ENCODE measurements at places on chromosomes 2 and 18. TPM values are rescaled to one million over a fixed set of nuclear protein-coding genes. Genes with fewer than 3 reads are reported as not detected.

DNA sequence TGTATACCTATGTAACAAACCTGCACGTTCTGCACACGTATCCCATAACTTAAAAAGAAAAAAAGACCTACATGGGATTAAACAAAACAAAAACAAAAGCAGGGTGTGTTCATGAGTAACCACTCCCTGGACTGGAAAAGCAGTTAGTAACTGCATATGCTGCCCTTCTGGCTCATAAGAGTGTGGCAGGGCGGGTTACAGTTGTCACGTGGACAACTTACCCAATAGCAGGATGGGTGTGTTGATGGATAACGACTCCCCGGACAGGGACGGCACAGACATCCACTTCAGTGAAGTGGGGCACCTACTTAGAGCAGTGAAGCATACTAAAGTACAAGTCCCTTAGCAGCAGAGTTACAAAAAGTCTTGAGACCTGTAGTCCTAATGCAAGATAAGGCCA, 136.7 kb downstream of the CCBE1 start:
- no peak for DNase-seq

DNA sequence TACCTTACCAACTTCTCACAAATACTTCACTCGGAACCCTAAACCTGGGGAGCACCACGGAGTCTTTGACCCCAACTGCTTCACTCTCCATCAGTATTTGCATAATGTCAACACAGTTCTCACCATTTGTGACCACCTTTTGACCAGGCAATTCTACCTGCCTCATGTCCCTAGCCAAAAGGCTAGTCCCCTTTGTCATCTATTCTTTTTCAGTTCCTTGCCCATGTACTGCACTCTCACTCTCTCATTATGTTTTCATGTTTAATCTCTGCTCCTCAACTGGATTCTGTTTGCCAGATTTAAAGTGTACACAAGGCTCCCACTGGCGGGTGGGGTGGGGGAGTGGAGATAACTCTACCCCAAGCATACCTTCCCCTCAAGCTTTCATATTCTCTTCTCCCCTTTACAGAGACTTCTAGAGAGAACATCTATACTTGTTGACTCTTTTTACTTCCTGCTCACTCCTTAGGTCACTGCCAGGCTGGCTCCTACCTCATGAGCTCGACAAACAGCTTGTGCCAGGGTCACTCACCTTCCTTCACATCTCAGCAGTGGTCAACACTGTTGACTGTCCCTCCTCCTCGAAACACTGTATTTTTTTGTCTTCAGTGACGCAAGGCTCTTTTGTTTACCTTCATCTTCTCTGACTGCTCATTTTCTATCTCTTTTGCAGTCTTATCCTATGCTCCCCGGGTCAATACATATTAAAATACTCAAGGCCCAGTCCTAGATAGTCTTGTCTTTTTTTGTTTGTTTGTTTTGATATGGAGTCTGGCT, 88.7 kb upstream of the MAP4K3 start:
- DNase-seq: no peak

DNA sequence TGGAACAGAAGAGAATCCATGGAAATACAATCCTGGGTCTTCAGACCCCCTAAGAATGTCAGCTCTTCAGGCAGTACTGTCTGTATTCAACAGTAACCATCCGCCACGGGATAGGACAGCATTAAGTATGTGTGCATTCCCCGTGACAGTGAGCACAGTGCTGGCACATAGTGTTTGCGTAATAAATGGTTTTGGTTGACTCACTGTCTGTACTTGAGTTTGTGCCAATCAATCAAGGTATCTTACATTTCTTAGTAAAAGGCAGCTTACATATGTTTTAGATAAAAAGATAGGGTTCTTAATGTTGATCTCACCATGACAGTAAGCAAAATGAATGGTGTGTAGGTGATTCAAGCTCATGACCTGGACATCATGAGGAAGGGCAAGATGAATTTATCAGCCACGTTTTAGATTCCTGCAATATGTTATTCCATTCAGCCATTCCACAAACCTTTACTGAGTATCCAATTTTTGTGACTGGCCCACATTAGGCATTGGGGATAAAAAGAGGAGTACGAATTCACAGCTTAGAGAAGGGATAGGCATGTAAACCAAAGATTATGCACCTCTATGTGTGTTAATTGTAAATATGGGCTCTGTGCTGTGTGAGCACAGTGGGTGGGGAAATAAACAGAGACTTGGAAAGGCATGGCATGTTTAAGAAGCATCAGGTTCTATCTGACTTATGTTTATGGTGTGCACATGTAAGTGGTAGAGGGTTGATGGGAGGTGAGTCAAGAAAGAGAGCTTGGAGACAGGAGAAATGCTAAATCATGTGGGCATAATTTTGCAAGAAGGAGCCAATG, 258.8 kb downstream of the SLC8A1 start:
- no peak for DNase-seq

- no peak for DNase-seq
These were observed 50.3 kb downstream of the DSC3 start for GRCh38 chr18:30992231-30992630.

GRCh38 chr2:78245394-78246135, 723.4 kb upstream of the LRRTM4 start:
- DNase-seq: no peak

GRCh38 chr2:233384811-233385488, 30.7 kb downstream of the DGKD start:
- peak; percentile 37 for DNase-seq

DNA sequence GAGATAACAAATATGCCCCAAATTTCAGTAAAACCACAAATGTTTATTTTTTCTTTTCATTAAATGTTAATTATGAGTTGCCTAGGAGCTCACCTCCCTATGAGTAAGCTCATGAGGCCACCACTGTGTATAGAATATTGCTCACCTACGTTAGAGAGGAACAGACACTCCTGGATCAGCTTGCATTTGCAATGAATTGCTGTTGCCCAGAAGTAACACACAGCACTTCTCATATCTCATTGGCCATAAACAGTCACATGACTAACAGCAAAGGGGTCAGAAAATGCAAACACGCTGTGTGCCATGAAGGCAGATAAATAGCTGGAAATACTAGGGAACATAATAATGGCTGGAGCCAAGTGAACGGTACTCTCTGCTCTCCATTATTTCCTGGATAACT, 89.0 kb upstream of the GALNT5 start:
- no peak for DNase-seq

- no peak for DNase-seq
These were observed 154.3 kb downstream of the TCF4 start for GRCh38 chr18:55433648-55434047.

DNA sequence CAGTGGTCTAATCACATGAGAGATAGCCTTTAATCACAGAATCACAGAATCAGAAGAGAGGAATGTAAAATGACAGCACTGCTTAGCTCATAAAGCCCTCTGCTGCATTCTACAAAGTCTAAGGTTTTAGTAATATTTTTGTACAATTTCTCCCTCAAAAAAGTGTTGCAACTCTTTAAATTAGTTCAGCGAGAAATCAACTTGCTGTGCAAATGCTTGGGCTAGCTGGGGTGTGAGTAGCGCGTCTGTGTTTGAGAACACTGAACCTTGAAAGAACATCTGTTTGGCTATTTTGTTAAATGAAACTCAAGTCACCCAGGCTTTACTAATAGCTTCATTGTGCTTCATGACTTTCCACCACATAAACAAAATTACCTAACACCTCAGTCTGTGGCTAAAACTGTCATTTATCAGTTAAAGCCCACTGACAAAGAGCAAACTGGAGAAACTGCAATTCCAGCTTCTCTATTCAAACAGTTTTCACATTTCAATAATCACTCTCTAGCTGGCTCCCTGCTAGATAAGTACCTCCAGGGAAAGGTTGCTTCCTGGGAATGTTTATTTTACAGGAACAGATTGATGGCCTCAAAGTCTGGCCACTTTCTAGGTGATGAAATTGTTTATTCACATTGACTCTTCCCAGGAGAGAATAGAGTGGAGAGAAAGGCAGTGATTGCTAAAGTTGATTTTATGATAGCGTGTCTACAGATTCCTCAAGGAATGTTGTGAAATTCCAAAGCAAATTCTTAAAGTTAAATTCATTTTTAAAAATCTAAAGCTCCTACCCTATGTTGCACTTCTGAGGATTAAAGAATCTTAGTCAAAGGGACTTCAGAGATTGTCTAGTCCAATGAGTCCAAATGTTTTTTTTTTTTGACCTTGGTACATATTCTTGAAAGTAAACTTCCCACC, 36.0 kb upstream of the STAT1 start:
- DNase-seq: no peak

DNA sequence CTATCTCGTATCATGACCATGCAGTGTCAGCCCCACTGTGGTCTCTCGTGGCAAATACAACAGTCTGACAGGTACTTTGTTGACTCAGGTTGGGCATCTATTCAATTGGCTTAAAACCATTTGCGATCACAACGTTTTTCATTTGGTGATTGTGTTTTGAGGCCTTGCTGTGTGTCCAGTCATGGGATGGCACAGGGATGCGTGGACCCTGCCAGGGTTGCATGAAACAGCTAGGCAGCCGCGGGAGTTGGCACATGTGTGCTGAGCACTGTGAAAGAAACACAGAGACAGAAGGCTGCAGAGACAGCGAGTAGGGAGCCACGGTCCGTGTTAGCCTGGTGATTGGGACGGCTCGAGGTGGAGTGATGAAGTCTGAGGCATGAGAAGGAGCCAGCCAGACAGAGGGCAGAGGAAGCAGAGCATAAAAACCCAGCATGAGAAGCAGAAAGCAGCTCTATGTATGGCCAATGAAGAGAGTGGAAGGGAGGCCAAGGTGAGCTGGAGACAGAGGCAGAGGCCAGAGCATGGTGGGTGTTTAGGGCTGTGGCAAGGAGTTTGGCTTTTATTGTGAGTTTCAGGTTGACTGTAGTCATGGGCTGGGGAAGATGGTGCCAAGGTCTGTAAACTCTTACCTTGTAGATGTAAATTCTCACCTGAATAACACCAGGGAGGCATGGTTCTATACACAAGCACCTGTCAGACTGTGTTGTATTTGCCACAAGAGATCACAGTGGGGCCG, 31.8 kb upstream of the IL1R1 start:
- DNase-seq: no peak

GRCh38 chr2:152646775-152647174, 70.5 kb downstream of the PRPF40A start:
- peak; percentile 6 for DNase-seq

DNA sequence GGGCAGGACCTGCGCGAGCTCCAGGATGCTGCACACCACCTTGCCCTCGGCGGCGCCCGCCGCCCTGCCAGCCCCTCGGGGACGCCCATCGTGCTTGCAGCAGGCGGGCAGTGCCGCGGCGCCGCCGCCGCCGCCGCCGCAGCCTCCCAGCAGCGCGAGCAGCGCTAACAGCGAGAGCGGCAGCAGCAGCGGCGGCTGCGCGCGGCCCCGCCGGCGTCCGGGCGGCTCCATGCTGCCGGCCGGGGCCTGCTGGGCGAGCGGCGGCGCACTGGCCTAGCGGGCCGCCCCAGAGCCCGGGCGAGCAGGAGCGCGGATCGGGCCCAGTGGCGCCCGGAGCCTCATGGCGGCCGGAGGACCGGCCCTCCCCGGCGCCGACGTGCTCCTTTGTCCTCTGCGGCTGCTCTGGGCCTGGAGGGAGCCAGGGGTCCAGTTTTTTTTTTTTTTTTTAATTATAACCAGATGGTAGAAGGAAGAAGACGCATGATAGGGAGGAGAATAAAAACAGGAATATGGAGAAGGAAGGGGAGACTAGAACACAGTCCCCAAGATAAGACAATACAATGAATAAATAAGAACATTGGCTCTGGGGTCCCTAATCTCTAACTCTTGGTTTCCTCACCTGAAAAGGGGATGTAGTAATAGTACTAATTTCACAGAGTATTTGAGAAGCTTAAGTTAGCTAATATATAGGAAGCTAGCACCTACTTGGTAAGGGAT, 17.1 kb upstream of the ANKRD62 start:
- no peak for DNase-seq

GRCh38 chr2:131058920-131059319, 34.3 kb downstream of the FAM168B start:
- DNase-seq: no peak

GRCh38 chr2:101754618-101755017, 57.1 kb downstream of the MAP4K4 start:
- DNase-seq: peak; percentile 68

DNA sequence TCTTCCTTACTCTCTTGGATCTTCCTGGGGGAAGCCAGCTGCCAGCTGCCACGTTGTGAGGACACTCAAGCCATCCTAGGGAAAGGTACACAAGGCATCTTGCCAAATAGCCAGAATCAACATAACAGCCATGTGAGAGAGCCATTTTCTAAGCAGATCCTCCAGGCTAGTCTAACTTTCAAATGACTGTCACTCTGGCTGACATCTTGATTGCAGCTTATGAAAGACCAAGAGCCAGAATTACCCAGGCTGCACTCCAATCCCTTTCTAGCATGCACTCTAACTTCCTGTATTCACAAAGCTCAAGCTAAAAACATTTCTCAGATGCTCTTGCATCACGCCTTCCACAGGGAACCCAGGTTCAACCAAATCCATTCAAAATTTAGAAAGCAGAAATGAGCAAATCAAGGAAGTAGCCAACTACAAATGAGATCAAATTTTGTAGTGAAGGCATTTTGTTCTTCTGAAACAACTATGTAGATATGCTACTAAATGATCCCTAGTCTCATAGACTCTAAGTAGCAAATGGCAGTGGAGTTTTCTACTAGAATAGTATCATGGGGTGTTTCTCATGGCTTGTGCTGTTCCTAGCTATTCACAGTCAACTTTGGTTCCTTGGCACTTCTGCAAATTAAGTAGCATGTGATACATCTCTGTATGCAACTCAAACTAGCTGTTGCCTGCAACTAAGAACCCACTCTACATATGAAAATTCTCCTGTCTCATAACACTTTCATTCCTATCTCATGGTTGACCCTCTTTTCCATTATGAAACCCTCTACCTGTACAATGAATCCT, 281.9 kb downstream of the ZEB2 start:
- no peak for DNase-seq

Gene MREG
- 27.5 TPM for total RNA-seq

Gene HJURP
- 109 TPM for total RNA-seq

Gene C2orf72
- total RNA-seq: not detected

Gene ILKAP
- total RNA-seq: 65.2 TPM

Gene SCN1A
- not detected for total RNA-seq
